ENCODE measurements at places on chromosomes 16 and 17.

GRCh38 chr16:6708576-6709215 lies 623.9 kb upstream of the RBFOX1 start:
- DNase-seq = no peak

DNA sequence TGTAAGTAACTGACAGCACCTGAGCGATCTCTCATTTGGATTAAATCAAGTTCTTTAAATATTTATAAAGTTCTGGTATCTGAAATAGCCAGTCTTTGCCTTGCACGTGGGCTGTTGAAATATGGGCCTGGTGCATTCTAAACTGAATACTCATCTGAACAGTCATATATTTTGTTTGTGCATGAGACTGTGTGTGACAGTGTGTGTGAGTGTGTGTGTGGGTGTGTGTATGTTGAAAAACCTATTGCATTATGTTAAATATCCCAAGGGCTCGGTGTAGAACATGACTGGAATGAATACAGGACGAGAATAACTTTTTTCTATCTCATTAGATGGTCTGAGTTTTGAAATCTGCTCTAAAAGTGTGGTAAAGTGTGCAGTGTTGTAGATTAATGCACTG lies 82.4 kb upstream of the TOX3 start:
- no peak for DNase-seq

GRCh38 chr16:26475596-26475995 lies 591.1 kb upstream of the C16orf82 start:
- DNase-seq = no peak

GRCh38 chr17:49894761-49895160 lies 46.9 kb upstream of the TAC4 start:
- no peak for DNase-seq

DNA sequence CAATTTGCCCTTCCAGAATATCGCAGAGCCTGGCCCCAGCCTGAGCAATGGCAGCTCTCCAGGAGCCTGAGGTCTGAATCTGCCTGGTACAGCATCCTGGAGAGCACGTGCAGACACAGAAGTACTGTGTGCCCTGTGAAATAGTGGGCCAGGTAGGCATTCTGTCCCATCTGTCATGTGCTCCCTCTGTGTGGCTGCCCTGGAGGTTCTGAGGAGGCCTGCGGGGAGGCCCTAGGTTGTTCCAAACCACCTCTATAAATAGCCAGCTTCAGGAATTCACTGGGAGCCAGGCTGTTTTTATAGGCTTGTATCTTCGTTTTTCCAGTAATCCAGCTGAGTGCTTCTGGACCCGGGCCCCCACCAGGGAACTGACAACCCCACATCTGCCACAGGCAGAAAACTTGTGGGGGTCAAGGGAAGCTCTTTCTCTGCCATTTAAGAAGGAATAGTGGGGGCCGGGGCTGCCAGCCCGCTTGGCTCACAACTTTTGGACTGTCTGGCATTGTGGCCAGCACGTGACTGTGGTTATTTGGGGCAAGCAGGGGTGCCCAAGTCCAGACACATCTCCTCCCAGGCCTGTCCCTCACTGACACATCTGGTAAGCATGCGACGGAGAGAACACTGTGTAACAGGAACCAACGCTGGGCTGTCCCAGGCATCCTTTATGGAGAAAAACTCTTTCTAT lies 356.3 kb upstream of the TNRC6C start:
- DNase-seq = no peak

GRCh38 chr16:9072806-9073341 lies 18.6 kb upstream of the HAPSTR1 start:
- no peak for DNase-seq

DNA sequence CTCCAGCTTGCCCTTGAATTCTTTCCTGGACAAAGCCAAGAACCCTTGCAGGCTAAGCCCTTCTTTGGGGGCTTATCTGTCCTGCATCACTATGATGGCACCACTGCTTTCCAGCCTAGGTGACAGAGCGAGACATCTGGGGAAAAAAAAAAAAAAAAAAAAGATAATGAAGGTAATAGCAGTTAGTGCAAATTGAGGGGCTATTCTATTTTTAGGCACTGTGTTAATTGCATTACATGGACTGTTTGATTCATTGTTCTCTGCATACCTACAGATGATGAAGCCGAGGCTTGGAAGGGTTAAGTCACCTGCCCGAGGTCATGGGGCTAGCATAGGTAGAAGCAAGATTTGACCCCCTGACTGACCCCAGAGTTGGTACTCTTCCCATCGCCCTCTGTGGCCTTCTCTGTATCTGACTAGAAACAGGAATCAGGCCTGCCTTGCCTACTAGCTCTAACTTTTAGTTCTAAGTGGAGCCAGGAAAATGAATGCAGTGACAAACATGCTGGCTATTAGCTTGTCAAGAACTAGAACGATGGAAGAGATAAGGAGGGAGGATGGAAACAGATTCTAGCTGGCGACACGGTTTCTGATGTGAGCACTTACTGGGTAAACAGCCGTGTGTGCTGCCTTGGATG lies 312.1 kb downstream of the SNX29 start:
- no peak for DNase-seq

- DNase-seq = no peak
These were observed 15.3 kb downstream of the ZC3H7A start for GRCh38 chr16:11781773-11782172.

DNA sequence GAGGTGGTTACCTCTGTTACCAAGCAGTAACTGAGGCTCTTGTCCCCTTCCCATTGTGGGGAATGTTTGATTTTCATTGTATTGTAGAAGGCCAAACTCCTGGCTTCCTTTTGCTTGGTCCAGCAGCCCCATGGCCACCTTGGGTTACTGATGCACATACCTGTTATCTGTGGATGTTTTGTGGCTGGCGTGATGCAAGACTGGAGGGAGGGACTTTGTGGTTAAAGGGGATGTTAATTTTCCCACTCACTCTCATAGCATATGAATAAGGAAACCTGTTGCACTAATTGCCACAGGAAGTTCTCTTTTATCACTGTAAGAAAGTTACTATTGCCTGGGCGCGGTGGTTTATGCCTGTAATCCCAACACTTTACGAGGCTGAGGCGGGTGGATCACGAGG lies 168.6 kb upstream of the HS3ST4 start:
- no peak for DNase-seq

GRCh38 chr16:85914423-85914794 lies 15.4 kb downstream of the IRF8 start:
- no peak for DNase-seq

GRCh38 chr17:42163113-42163512 lies 8.3 kb upstream of the RAB5C start:
- DNase-seq = peak; percentile 19

- no peak for DNase-seq
These were observed 78.1 kb downstream of the LMF1 start for GRCh38 chr16:892536-893255.

- DNase-seq = no peak
These were observed 354.6 kb upstream of the CDH11 start for GRCh38 chr16:65476448-65476955.

GRCh38 chr16:72689851-72690250 lies 358.1 kb downstream of the ZFHX3 start:
- no peak for DNase-seq

GRCh38 chr16:87790292-87791100 lies 24.7 kb upstream of the KLHDC4 start:
- no peak for DNase-seq

GRCh38 chr16:22736791-22737190 lies 77.2 kb upstream of the HS3ST2 start:
- DNase-seq = no peak

DNA sequence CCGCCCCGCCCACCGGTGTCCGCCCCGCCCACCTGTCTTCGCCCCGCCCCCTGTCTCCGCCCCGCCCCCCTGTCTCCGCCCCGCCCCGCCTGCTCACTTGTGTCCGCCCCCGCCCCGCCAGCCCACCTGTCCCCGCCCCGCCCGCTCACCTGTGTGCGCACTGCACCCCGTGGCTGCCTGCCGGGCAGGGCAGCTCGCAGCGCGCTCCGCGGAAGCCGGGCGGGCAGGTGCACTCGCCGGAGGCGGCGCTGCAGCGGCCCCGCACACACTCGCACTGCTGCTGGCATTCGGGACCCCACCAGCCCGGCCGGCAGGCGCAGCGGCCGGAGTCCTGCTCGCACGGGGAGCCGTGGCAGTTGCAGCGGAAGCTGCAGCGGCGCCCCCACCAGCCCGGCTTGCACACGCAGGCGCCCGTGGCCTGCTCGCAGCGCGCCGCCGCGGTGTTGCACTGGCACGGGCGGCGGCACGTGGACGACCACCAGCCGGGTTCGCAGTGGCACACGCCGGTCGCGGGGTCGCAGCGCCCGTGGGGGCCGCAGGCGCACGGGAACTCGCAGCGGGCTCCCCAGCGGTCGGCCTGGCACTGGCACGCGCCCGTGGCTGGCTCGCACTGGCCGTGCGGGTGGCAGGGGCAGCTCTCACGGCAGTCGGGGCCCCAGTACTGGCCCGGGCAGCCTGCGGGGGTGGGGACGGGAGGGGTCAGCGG lies 2.1 kb downstream of the SCARF1 start:
- peak; percentile 46 for DNase-seq

DNA sequence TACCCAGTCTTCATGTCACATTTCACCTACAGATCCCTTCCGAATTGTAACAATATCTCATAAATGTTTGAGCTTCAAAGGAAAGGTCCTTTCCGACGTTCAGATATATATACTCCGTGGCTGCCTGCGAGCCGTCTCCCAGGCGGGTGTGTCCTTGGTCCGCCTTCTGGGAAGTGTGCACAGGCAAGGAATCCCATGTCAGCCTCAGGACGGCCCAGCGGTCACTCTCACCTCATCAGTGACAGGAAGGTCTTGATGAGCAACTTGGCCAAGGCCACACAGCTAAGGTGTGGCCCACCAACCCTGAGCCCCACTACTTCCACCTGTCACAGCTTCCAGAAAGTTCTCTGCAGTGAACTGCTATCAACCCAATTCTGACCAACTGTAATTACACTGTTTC lies 4.3 kb downstream of the LMF1 start:
- no peak for DNase-seq

GRCh38 chr17:34609210-34609609 lies 29.8 kb downstream of the TMEM132E start:
- DNase-seq = no peak

- no peak for DNase-seq
These were observed 4.7 kb downstream of the KLHDC4 start for GRCh38 chr16:87761060-87761459.

- no peak for DNase-seq
These were observed 13.0 kb downstream of the CCDC182 start for GRCh38 chr17:57732062-57732461.

DNA sequence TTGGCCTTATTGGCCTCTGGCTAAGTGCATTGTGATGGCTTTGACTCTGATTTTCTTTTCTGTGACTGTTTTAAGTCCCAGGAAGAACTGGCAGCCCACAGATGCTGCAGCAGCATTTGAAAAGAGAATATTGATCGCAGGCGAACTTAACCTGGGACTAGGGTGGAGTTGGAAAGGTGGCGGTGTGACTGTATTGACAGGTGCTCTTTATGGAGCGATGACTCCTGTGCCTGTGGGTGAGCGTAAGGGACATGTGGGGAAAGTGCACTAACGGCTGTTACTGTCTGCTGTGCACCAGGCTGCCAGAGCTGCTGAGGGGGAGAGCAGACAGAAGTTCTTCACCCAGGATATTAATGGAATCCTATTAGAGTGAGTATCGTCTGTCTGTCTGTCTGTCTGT lies 21.3 kb downstream of the UBN1 start:
- no peak for DNase-seq

- no peak for DNase-seq
These were observed 78.8 kb downstream of the WIPI1 start for GRCh38 chr17:68378268-68379176.

GRCh38 chr16:89322321-89323119 lies 105.0 kb downstream of the ZNF778 start:
- DNase-seq = no peak

GRCh38 chr16:57045694-57046381 lies 46.5 kb upstream of the CPNE2 start:
- peak; percentile 33 for DNase-seq

DNA sequence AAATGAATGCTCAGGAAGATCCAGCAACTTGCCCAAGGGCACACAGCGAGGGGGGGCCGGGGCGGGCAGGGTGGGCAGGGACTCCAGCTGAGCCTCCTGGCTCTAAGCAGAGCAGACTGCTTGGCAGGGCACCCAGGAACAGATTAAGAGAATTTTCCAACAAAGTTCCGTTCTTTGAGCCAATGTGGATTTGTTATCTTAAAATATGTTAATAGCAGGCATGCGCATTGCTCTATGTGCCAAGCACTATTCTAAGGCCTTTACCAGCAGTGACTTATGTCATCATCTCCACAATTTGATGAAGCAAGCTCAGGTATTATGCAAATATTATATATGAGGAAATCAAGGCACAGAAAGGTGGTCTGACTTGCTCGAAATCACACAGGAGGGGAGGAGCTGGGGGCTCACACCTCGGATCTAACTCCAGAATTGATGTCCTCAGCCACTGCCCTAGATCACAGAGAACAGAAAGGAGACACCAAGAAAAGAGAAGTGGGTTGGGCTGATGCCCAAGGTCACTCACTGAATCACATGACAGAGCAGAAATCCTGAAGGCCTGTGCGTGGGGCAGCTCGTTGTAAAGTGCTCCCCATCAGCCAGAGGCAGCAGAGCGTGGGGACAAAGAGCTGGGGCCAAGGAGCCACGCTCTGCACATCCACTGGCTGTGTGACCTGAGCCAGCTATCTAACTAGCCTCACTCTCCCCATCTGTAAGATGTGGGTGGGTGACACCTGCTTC lies 23.2 kb upstream of the MEAK7 start:
- no peak for DNase-seq

DNA sequence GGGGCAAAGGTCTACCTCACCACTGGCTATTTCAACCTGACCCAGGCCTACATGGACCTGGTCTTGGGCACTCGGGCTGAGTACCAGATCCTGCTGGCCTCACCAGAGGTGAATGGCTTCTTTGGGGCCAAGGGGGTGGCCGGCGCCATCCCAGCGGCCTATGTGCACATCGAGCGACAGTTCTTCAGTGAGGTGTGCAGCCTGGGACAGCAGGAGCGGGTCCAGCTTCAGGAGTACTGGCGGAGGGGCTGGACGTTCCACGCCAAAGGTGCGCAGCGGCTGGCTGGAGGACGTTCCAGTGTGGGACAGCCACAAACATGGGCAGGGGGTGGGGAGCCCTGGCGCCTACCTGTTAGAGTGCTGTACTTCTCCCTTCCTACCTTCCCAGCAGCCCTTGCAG lies 25.4 kb downstream of the PGS1 start:
- no peak for DNase-seq

DNA sequence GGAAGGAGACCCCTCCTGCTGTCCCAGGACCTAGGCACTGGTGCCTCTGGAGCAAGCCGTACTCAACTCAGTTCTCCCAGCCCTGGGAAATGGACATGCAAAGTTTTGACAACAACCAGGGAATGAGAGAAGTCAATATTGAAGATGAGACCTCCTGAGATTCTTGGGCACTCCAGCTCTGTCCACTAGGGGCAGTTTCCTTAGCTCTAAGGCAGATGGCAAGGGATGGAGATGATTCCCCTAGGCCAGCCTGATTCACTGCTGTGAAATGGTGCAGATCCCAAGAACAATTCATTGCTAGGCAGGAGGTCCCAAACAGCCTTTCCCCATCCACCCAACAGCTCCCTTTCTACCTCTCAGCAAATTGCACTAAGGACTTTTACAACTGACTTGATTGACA lies 20.5 kb upstream of the SDR42E2 start:
- no peak for DNase-seq

Data from CD4-positive, alpha-beta T cell treated with Interleukin-15 for 4 hours (primary cell).